ENCODE measurements at places on chromosomes 16 and 17. TPM values are rescaled to one million over a fixed set of nuclear protein-coding genes. Genes with fewer than 3 reads are reported as not detected.

The XYLT1 gene
- 14.9 TPM for total RNA-seq

The ADAD2 gene
- total RNA-seq, result not detected

The TRPV3 gene
- 9.6 TPM for total RNA-seq

The MSRB1 gene
- total RNA-seq, result 37.2 TPM

The TMC5 gene
- not detected for total RNA-seq

The PERCC1 gene
- total RNA-seq, result not detected

The MMP28 gene
- 127 TPM for total RNA-seq

The P2RX5 gene
- total RNA-seq, result 0.42 TPM

The TERB1 gene
- total RNA-seq, result not detected

The HBZ gene
- total RNA-seq, result not detected

The NRN1L gene
- 15.1 TPM for total RNA-seq

- DNase-seq, result no peak
These were observed 50.3 kb downstream of the RPH3AL start for GRCh38 chr17:302300-302698.

DNA sequence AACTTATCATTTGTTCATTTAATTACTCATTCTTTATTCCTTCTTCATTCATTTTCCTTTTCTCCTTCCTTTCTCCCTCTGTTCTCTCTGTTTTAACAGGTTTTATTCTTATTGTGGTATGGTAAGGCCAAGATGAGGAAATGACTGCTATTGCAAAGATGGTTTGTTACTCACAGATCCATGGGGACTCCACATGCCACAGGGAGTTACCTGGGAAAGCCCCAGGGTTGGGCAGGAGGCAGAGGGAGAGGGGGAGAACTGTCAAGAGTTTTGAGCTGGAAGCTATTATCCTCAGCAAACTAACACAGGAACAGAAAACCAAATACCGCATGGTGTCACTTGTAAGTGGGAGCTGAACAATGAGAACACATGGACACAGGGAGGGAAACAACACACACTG, 453.3 kb downstream of the WWOX start:
- no peak for DNase-seq

DNA sequence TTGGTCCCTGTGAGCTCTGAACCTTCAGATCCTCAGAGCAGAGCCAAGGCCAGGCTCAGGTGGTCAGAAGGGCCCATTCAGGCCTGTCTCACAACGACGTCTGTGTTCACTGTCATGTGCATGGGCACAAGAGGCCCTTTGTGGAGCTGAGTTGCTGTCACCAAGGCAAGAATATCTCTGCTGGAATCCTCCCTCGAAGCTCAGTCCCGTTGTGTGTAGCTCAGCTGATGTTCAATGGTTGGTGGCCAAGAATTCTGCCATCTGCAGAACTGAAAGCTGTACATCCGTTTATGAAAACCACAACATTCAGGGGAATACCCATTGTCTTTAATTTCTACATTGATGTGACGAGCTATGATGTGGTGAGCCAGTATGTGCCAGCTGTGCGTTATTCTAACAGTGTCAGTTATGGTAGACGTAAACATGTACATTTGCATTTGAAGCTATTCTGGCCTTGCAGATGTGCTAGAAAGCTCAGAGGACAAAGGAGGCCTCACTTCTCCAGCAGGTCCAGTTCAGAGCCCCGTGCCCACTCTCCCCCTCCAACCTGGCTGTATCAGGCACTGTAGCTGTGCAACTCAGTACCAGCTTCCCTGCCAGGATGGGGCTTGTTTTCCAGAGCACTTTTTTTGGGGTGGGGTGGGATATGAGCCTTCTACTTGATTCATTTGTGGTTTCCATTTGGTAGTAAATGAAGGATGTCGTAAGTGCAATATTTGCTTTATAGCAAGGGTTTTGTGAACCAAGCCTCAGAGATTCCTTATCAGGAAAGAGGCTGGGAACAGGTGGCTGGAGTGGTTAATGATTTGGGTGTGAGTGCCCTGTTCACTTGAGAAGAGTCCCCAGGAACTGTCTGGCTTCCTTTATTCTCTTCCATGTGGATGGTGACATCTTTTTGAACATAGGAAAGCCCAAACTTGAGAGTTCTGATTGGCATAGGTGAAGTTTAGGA, 56.1 kb downstream of the B9D1 start:
- DNase-seq, result no peak

GRCh38 chr16:60991886-60992285, 1044.4 kb downstream of the CDH8 start:
- no peak for DNase-seq

GRCh38 chr17:72053036-72053435, 67.8 kb upstream of the SOX9 start:
- no peak for DNase-seq

DNA sequence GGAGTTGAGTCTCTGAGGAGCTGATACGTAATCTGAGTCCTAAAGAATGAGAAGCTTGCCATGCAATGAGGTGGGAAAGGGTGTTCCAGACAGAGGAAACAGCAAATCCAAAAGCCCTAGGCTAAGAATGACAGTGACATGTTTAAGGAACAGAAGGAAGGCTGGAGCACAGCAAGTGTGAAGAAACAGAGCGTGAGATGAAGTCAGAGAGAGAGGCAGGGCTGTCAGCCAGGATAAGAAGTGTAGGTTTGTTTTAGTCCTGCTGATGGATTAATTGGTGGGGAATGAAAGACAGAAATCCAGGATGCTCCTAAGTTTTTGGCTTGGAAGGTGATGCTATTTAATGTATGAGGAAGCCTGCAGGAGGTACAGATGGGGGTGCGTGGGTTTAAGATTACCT, 14.5 kb downstream of the MMP28 start:
- DNase-seq, result no peak

DNA sequence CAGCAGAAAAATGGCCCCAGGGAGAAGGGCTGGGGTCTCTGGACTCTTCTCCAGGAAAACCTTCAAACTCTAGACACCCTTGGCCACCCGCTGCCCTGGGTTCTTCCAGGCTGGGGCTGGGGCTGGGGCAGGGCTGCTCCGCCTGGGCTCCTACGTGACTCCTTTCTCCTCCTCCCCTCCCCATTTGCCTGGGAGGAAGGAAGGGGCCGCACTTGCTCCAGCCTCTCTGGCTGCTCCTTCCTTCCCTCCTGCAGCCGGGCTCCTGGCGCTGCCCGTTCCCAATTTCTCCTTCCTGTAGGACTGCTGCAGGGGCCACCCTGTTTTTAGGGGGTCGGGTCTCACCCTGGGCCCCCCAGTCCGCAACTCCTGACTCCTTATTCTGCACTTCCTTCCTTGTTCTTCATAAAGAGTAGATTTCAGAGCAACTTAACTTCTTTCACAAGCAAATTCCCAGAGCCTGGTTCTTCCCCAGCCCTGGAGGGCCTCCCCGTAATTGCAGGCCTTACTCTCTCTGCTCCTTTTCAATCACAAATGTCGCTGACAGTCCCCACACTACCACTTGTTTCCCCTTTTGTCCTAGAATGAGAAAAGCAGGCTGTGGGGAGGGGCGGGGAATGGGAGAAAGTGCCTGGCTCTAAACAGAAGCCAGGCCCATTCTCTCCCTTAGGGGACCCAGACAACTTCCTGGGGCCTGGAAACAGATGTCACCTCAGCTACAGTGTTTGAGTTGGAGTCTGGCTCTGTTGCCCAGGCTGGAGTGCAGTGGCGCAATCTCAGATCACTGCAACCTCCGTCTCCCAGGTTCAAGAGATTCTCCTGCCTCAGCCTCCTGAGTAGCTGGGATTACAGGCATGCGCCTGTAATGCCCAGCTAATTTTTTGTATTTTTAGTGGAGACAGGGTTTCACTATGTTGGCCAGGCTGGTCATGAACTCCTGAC, 137.8 kb downstream of the ENGASE start:
- no peak for DNase-seq

- DNase-seq, result no peak
These were observed 48.5 kb downstream of the ZNF18 start for GRCh38 chr17:11948789-11949188.

DNA sequence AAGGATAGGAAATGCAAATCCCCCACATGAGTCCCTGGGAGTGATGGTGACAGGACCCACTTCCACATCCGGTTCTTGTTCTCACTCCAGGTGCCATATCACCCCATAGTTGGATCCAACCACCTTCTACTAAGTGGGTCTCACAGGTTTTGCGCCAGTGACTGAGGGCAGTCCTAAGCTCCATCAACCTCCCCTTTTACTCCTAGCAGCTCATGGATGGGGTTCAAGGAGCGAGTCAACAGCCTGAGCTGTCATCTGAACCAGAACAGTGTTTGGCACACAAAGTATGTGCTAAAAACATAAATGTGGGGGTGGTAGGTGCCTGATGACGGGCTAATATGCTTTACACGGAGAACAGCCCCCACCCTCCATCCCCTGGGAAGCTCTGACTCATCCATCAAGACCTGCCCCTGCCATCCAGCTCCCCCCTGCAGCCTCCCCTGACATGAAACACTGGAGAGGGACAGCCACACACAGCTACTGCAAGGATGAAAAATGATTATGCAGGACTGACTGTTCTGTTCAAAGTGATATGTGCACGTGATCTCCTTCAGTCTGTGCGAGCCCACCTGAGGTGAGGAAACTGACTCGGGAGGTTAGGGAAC, 143.2 kb upstream of the CDH5 start:
- no peak for DNase-seq

GRCh38 chr17:40355804-40356758, 8.5 kb downstream of the GJD3 start:
- no peak for DNase-seq

DNA sequence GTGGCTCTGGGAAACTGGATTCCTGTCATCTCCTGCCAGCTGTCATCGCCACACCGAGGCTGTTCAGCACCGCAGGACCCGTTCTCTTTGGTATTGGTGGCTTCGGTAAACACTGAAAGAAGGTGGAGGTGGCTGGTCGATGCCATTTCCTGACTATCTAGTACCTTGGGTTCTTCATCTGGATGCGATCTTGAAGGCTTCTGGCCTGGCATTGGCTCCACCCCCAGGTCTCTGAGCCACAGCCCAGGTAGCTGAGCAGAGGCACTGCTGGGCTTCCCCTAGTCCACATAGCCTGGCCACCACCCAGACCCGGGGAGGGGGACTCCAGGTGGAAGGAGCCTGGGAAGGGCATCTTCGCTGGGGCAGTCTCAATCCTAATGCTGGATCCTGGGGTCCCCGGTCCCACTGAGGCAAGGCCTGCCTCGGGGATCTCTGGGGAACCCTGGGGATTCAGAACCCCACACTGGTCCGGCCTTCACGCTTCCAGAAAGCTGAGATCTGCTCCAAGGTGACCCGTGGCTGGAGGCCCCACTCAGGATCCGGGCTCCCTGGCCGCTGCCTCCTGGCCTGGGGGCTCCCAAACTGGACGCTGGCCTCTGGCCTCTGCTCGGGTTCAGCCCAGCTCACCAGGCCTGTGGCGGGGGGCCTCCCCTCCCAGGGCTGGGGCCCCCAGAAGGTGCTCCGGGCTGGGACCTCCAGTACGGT, 1.8 kb downstream of the C16orf54 start:
- no peak for DNase-seq

GRCh38 chr16:89393738-89394406, 96.5 kb downstream of the ANKRD11 start:
- DNase-seq, result no peak

- DNase-seq, result no peak
These were observed 53.8 kb downstream of the MYO18A start for GRCh38 chr17:29126268-29126930.

- DNase-seq, result no peak
These were observed 104.5 kb upstream of the CIBAR2 start for GRCh38 chr16:85216522-85217375.

- no peak for DNase-seq
These were observed 55.1 kb downstream of the SRCIN1 start for GRCh38 chr17:38550661-38551060.

DNA sequence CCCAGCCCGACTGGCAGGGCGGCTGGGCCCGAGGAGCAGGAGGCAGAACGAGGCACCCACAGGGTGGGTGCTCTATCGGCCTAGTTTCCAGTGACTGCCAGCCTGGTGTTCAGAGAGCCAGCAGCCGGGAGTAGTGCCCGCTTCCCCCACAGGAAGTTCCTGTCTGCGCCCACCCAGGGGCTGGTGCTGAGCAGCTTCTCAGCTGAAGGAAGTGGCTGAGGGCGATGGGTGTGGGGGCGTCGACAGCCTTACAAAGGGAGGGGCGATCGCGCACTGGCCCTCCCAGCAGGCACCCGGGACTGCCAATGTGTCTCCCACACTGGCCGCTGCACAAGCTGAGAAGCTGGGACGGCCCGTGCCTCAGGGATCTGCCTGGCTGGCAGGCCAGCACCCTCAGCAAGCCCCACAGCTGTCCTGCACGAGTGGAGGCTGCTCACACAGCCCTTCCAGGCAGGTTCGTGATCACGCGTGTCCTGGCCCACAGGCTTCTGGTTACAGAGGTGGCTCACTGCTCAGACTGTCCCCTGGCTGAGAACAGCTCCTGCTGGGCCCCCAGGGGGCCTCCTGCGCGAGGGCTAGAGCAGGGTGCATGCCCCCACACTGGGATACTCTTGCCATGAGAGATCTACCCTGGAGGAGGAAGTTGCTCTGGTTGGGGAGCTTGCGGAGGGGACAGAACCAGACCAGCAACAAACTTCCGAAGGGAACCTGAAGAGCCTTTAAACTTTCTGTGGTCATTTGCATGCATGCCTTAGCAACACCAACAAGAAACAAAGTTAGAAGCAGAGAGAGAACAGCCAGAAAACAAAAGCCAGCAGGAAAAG, 2.5 kb downstream of the RNF166 start:
- DNase-seq, result no peak

DNA sequence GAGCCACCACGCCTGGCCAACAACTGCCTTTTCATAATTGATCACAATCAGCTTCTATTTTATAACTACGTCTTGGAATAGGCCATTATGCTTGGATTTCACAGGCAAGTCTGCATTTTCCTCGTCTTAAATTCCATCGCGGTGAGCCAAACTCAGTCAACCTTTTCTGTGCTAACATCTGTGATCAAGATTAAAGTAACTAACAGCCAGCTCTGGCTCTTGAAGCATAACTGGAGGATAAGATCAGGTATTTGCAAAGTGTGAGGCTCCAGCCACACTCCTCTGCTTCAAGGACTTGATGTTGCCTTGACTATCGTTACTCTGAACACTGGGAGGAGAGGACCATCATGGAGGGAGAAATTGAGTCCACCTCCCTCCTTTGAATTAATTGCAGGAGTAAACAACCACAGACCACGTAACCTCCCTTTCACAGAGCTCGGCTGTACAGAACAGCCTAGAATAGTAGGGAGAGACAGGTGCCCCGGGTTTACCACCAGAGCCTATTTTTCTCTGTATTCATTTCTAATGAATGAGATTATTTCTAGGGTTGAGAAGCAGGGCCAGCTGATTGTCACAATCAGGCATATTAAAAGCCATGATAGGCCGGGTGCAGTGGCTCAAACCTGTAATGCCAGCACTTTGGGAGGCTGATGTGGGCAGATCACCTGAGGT, 143.0 kb downstream of the XYLT1 start:
- DNase-seq, result no peak
